ENCODE measurements at places on chromosomes 3 and 15.

DNA sequence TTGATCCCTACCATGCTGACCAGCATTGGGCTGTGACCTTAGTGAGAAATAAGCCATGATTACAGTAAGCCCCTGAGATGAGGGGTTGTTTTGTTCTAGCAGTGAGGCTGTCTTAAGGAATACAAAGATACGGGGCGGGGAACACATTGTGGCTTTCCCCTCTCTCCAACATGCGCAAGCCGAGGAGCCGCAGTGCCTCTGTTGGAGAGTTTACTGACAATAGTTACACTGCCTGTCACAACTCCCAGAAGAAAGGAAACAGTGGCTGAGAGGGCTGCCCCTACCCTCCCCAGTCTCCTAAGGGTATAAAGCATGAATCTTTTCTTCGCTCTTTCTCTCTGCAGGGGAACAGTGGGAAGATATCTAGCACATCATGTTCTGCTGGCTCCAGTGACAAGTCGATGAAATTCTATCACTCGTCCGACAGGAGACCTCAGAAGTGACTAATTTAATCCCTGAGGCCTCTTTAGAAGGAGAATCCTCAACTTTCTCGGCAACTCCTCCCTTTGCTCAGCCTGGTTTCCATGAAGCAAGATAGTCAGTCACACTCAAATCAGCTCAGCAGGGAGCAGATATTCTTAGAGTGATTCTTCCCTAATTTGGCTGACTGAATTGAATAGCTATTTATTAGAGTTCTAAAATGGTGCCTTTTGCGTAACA lies 409.0 kb upstream of the PROK2 start:
- no peak for DNase-seq

- DNase-seq = no peak
Measured at GRCh38 chr3:41125258-41125657, 74.0 kb upstream of the CTNNB1 start.

- no peak for DNase-seq
Measured at GRCh38 chr3:96012939-96013338, 801.5 kb upstream of the EPHA6 start.

GRCh38 chr3:149815321-149815720 lies 2.3 kb downstream of the RNF13 start:
- no peak for DNase-seq

DNA sequence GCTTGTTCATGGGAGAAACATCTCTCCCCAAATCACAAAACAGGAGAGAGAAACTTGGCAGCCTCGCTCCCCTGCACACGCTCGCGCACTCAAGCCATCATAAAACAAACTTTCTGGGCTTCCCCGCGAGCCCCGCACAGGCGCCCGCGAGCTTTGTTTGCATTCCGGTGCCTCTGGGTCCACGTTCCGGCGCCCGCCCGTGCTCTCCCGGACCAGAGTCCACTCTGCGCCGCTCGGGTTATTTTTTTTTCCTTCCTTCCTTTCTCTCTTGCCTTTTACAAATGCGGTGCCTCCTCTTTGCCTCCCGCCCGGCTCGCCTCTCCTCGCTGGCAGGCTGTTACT lies 363 bp downstream of the MAGI1 start:
- DNase-seq = no peak

GRCh38 chr3:192830291-192831110 lies 87.2 kb downstream of the MB21D2 start:
- no peak for DNase-seq

- DNase-seq = no peak
Measured at GRCh38 chr15:51702710-51703109, 21.4 kb downstream of the SCG3 start.

GRCh38 chr3:29850641-29851040 lies 569.8 kb downstream of the RBMS3 start:
- no peak for DNase-seq

DNA sequence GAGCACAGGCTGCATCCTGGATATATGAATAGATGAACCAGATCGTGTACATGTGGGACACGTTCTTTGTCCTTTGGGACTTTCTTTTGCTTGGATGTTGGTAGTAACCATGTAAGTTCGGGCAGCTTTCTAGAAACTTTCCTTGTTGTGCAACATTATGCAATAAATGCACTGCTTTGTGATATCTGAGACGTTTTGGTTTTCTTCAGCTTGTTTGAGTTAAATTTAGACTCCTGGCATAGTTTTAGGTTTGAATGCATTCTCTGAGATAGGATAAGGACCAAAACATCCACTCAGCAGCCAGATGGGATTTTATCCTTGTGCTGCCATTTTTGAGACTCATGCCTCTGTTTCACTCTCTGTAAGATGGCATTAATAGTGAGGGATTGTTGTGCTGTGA lies 158.9 kb downstream of the IGF1R start:
- no peak for DNase-seq

GRCh38 chr3:116238846-116239565 lies 206.3 kb downstream of the LSAMP start:
- no peak for DNase-seq

- no peak for DNase-seq
Measured at GRCh38 chr3:75303741-75304140, 360.4 kb upstream of the FRG2C start.

GRCh38 chr15:40239404-40239692 lies 485 bp downstream of the PAK6 start:
- DNase-seq = no peak

DNA sequence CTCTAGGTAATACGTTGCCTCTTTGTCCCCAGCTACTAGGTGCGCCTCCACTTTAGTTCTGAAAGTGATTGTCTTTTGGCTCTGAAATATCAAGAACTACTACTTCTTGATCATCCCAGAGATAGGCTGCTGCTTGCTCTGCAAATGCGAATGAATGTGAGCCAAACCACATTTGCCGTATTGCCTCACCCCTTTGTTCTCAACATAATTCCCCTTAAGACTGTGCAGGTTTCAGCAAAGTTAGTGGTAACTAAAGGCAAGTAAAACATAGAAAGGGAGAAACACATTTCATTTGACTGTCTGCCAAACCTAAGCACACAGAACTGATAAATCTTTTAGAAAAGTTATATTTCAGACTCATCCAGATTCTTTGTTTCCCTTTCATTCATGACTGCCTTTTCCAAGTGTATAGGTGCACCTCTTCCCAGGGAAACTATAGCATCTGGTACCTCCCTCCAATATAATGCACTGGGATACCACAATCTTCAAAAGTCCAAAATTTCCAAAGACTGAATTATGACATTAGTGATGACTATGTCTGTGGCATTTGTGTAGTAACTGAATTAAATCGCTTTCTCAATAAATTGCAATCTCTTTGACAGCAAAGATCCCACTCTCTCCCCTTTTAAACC lies 720.6 kb upstream of the CBLB start:
- no peak for DNase-seq

- no peak for DNase-seq
Measured at GRCh38 chr3:188689101-188689574, 482.6 kb upstream of the TPRG1 start.
